ENCODE measurements at places on chromosomes 12 and 14.

- no peak for DNase-seq
Observed at GRCh38 chr12:93894391-93895088, 217.4 kb downstream of the CRADD start.

DNA sequence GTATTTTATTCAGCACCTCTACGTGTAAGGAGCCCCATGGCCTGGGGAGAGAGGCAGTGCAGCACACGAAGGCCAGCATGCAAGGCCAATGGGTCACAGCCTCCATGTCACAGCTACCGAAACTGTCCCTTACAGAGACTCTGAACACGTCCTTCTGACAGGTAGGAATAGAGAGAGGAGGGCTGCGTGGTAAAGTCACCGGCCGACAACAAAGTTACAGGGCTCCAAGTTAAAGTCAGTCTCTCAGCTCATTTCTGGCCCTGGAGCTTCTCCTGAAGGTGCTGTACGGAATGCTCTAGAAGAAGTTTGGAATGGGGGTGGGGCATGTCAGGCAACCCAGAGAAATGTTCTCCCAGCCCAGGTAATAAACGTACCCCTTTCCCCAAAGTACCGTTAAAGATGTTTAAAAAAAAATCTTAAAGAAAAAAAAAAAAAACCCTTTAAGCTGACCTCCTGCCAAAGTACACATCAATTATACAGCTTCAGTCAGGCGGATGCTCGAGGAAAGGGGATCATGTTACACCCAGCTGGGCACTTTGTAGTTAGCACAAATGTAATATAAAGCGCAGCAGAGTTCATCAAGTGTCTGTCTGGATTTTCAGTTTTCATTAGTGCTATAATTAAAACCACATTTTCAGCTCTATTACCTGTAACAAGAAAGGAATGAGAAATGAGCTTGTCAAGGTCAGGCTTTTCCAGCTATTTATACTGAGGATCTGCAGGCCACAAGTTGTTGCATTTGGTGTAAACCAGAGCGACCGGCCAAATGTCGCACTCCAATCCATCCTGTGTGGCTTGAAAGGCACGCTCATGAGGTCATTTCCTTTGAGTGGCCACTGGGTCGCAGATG lies 53.3 kb upstream of the CDKN3 start:
- no peak for DNase-seq

DNA sequence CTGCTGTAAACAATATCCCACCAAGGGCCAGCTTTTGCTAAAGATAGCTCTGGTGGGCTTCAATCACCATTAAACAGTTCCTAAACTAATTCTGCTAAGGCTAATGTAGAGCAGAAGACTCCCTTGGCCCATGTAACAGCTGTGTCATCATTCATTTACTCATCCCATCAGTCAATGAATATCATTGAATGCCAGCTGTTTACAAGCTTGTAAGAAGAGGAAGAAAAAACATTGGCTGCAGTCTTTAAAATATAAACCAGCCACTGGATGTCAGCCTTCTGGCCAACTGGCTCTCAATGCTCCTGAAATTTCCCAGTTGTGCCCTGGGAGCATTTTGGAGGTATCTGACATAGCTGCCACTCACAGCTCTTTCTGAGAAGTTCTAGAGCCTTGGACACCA lies 18.0 kb upstream of the MAP3K9 start:
- no peak for DNase-seq

DNA sequence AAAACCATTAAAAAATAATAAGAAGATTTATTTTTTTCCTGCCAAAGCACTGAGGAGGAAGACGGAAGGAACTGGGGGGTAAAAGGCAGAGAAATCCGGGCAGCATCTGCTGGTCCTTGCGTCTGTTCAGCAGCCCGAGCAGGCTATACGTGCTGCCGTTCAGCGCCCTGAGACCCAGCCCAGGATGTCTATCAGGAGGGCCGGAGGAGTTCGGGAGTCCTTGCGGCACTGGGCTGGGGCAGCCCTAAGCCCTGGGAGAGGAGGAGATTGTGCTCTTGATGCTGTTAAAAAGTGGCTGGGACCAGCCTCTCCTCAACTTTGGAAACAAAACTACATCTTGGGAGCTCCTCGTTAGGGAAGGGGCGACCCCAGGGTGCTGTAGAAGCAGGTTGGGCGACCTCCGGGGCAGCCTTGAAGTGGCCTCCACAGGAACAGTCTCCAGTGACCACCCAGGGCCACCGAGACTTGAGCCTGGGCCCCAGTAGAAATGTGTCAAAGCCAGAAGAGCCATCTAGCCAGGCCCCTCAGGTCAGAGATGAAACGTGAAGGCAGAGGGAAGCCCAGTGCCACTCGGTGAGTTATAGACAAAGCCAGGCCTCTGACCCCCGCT lies 14.3 kb downstream of the PGF start:
- no peak for DNase-seq

GRCh38 chr12:49231878-49232655 lies 32.8 kb upstream of the TUBA1C start:
- DNase-seq: no peak

- no peak for DNase-seq
Observed at GRCh38 chr14:63918411-63918810, 65.6 kb downstream of the SYNE2 start.

DNA sequence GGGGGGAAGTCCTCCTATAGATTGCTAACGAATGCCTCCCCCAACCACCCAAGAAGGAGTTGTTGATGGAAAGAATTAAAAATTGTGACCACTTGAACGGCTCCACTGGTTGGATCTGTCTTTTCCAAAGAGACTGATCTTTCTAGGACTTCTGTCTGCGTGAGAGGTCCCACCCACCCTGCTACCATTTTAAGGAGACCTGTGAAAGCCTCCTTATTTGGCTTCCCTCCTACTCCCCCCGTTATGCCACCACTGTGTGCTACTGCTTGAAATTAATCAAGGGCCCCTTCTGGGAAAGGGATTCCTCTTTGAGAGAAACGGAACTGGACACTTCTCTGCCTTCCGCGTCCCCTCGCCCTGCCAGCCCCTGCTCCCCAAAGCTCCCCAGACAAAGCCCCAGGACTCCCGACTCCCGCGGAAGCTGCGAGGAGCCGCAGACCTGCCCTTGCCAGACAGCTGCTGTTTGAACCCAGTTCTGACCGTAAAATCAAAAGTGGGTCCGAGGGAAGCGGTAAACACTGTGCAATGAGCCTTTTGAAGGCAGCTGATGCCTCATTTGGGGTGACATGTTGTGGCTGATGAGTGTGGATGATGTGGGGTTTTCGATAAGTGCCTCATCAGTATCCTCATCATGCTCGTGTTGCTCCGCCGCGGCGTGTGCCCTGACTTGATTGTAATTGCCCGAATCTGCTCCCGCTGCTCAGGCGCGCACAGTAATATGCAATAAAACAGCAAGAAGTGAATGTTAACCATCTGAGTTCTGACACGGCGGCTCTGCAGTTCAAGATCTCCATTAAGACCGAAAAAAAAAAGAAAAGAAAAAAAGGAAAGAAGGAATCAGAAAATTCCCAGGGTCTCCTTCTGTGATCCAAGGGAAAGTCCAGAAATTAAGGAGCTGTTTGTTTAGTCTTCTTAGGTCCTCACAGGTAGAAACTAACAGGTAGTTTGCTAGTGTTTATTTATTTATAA lies 48.2 kb downstream of the MBIP start:
- no peak for DNase-seq

DNA sequence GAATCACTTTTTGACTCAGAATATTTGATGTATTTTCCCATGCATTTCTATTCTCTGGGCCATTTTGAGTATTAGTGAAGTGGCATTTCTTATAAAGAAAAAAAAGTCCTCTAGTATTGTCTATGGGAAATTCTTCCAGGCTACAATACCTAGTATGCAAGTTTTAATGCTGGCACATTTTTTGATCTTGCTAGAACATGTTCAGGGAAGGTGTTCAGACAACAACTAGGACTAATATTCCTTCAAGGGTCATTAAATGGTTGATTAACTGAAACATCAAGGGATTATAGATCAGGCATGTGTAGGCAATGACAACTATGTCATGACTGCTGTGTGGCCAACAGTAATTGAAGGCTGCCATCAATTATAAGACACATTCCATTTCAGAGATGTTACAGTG lies 7.7 kb downstream of the CCDC184 start:
- no peak for DNase-seq

Data from CD4-positive, alpha-beta T cell treated with Interleukin-15 for 4 hours (primary cell).